ENCODE measurements at places on chromosomes 2 and 18.
A peak's percentile ranks its signal among the peaks of the same experiment; 100 is the strongest.

DNA sequence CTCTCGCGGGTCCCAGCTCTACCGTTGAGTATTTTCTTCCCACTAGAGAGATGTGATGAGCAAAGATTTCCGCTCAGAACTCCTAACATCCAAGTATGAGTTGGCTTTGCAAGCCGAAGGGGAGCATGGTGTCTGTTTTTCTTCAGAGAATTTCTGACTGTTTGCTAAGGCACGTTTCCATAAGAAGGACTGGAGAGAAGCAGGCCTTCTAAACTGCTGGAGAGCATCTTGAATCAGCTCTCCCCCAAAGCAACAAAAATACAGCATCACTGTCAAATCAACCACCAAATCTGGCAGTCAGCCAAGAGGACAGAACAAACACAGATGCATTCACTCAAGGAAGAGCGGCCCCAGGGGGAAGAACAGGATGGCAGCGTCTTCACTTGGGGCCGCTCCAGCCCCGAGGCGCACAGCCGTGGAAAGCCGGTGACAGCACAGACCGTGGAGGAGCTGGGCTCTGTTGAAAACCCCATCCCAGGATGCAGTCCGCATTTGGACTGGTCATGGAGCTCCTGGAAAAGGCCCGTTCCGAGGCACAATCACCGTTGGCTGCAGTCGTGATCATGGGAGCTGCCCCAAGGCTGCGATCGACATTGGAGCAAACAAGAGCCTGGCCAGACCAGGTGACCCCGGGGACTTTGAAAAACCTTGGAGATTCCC, 101.4 kb downstream of the NFATC1 start:
- DNase-seq = no peak

GRCh38 chr2:196511258-196512168, 128.0 kb upstream of the CCDC150 start:
- DNase-seq = no peak

- peak; percentile 22 for DNase-seq
Observed at GRCh38 chr2:148926981-148927401, 52.0 kb downstream of the KIF5C start.

DNA sequence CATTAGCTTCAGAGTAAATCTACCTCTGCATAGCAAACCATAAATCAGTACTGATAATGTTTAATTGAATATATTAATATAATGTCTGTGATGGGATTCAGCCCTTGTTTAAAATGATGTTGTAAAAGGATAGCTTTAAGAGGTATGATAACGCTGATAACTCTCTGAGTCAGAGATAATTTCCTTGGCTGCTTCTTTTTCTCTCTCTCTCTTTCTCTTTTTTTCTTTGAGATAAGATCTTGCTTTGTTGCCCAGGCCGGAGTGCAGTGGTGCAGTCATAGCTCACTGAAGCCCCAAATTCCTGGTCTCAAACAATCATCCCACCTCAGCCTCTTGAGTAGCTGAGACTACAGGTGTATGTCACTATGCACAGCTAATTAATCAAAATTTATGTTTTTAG, 35.7 kb downstream of the CDH7 start:
- no peak for DNase-seq

DNA sequence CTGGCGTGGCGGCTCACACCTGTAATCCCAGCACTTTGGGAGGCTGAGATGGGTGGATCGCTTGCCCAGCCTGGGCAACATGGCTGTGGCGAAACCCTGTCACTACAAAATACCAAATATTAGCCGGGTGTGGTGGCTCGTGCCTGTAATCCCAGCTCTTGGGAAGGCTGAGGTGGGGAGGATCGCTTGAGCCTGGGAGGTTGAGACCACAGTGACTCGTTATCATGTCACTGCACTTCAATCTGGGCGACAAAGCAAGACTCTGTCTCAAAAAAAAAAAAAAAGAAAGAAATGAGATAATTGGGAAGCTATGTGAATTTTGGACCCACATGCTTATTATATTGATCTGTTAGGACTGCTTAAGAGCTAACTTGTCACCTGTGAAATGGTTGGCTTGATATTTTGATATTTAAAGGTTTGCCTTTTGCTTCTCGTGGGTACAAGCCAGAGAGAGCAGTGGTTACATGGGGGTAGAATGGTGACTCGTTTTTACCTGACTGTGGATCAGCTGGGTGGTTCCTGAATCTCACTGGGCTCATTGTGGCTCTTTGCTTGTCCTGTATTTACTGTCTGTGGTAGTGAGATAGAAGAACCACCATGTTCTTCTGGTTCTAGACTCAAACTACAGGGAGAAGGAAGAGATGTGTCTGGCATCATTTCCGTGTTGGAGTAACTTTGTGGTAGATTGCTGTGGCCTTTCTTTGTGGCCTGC, 28.9 kb downstream of the ZNF532 start:
- no peak for DNase-seq

DNA sequence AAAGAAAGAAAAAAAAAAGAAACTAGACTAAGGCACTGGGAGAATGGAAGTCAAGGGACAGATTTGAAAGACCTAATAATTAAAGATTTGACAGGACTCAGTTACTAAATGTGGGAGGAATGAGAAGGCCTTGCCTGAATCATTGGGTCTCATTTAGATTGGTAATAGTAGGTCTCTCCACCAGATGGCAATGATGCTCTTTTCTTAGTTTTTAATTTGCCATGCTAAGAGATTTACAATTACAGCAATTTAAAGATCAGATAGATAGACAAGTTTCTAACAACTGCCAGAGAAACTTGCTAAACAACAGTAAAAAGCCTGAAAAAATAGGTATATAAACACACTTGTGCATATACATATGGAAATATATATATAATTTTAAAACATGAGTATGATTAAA, 153.0 kb downstream of the TMEM247 start:
- no peak for DNase-seq

- no peak for DNase-seq
Observed at GRCh38 chr2:62568983-62569837, 63.2 kb upstream of the TMEM17 start.

GRCh38 chr18:52322307-52322706, 17.7 kb upstream of the DCC start:
- DNase-seq = no peak

- no peak for DNase-seq
Observed at GRCh38 chr2:147588191-147588590, 256.6 kb upstream of the ACVR2A start.

- DNase-seq = no peak
Observed at GRCh38 chr2:201420442-201421113, 30.7 kb downstream of the TRAK2 start.

DNA sequence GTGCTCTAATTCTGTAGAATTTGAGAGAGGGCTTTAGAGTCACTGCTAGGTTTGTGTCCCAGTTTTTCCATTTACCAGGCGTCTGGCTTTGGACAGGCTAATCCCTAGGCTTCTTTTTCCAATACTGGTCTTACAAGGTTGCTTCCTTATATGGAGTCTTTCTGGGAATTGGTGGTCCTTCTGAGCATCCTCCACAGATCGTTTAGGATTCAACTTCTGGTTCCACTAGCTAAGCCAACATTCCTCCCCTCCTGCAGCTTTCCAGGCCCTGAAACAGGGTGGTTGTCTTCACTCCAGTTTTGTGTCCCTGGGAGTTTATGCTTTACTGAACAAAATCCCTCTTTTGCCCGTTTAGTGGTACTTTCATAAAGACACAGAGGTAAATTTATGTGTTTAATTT, 170.6 kb downstream of the CERS6 start:
- no peak for DNase-seq

GRCh38 chr2:230798769-230799399, 65.9 kb upstream of the ITM2C start:
- no peak for DNase-seq

DNA sequence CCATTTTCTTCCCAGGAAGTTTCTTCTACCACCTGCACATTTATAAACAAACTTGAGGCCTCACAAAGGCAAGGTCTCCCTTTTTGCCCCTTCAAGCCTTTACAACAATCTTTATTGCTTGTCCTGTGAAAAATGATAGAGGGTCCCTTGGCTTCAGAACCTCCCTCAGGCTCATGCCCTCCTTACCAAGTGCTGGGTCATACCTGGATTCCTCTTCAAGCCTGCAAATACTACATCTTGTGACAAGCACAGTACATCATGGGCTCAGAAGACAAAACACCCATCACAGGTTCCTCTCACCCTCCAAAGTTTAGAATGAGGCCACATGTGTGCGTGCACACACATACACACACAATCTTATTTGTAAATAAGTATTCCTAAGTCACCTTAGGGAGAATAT, 9.1 kb downstream of the CAPN14 start:
- no peak for DNase-seq

GRCh38 chr18:77059294-77059916, 73.2 kb downstream of the MBP start:
- no peak for DNase-seq

- DNase-seq = no peak
Observed at GRCh38 chr18:59671551-59671950, 25.7 kb downstream of the CCBE1 start.

DNA sequence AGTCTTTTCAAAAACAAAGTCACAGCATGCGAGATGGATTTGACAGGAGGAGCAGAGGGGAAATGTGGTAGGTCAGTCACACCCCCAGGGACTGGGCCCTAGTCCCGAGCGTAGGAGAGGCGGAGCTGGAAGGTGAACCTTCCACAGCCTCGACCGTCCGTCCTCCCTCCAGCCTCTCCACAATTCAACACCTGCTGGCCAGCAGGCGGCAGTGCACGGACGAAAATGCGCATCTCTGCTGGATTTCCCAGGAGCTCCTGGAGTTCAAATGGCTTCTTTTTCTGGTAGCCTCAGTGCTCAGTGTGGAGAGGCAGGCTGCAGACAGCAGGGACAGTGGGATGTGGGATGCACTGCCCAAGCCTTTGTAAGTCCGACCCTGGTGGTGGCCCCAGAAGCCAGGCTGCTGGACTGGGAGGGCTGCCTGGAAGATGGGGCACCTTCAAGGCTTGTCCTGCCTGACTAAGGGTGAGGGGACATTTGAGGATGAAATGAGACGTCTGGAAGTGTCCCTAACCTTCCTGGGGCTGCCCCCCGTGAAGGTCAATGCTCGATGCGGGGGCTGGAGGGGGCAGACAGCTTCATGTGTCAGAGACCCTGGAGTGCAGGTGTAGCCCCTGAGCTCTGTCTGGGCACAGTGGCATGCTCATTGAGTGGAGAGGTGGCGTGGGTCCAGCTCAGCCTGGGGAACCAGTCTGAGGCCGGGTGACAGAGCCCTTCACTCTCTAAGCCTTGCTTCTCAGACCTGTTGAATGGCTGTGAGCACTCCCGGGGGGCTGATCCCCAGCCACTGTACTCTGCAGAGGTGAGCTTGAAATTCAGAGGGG, 189.5 kb downstream of the TFCP2L1 start:
- DNase-seq = no peak

DNA sequence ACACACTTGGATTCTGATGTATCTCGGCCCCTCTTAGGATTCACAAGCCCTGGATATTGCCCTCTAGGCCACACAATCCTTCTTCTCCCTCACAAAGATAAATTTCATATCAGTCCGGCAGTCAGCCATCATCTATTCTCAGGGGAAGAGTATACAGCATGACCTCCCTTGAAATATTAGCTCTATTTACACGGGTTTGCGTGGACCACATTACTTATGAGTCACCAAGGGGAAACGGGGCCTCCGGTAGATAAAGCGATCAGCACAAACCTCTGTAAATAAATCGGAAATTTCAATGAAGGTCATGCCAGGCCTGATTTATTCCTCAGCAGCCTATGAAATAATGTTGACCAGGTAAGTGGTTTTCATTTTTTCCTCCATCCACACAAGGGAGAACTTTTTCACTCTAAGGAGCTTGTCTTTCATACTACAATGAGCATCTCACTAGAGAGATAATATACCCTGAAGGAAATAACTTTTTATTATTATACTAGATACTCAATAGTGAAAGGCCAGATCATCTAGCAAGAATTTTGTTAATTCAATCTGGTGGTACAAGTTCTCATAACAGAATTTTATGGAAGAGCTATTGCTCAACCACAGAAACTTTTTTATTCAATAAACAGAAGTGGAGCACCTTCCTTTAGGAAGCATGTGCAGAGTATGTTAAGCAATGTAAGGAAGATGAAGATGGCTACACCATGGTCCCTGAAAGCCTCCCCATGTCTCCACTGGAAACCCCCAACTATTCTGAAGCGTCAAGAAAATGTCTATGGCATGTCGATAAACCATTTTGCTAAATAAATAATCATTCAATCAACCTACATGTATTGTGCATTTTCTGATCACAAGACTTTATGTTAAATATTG, 125.2 kb upstream of the PIK3C3 start:
- DNase-seq = no peak

DNA sequence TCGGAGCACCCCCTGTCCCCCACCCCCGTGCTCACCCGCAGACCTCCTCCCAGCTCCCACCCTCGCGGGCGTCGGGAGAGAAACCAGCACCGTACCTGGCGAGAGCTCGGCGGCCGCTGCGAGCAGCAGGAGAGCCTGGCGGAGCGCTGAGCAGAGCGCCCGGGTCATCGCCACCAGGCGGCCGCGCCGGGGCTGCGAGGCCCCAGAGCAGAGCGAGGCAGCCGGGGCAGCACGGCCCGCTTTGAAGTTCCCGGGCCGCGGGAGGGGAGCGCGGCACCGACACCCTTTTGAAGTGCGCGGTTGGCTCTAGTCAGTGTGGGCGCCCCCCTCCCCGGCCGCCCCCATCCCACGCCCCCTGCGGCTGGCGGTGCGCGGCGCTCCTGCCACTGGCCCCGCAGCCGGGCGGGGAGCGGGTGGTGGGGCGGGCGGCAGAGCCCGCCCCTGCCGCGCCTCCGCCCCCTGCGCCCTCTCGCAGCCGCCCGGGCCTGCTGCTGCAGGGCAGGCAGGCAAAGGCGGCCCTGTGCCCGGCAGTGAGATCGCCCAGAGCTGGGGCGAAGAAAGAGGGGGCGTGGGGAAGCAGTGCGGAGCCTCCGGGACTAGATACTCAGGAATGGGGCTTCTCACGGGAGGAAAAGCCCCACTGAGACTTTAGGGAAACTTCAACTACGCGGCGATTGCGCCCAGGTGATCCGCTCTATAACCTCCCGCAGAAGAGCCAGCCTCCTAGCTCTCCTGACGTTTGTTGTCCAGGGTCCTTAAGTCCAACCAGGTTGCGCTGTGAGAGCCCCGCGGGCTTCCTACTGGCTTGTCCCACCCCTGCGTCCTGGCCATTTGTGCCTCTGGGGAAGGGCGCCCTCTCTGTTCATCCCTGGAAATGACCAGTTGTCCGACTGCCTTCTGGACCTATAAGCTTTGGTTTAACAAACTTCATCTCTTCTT, at the start of gene ACVR1C:
Gene ACVR1C, minus strand, starts transcription at position 388 of the 939 bp plus-strand sequence. Its CDS starts 220 bp downstream, at position 168.
- DNase-seq = peak; percentile 63

DNA sequence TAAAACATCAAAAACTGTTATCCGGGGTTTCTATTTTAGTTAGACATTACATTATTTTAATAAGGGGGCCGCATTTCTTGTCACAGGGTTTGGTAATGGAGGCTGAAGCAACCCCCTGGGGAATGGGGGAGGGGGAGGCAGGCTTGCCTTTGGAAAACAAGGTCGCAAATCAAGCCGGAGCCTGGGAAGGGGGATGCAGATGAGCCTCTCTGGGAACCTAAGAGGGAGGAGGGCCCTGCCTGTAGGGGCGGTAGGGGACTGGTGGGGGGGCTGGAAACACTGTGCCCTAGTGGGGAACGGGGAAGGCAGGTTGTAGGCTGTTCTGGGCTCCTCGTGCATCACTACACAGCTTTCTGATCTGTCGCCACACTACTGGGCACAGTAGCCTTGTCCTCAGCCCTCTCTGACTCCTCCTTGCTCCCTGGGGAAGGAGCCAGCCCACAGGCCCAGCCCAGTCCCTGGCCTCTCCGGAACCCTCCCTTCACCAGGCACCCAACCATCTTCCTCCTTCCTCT, 170.2 kb upstream of the SMAD2 start:
- no peak for DNase-seq
